Cerebellar nuclear complex (tissue), 1 donor: ENCODE measurements at places on chromosomes 3 and 15.

DNA sequence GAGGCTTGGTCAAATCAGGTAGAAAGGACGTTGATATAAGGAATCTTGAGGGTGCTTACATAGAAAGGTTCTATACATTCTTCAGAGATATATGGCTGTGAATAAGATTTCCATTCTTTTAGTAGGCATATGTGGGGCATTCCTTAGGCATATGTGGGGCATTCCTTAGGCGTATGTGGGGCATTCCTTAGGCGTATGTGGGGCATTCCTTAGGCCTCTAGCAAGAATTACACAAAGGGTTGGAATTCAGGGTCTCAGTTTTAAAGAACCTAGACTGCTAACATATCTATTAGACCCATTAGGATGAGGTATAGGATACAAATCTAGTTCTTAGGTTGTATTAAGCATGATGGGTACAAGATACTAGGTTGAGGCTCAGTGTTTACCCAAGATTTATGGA is 607.8 kb downstream of the SI start:
- no peak for DNase-seq

- no peak for DNase-seq
Observed at GRCh38 chr3:3516996-3517395, 282.2 kb upstream of the LRRN1 start.

DNA sequence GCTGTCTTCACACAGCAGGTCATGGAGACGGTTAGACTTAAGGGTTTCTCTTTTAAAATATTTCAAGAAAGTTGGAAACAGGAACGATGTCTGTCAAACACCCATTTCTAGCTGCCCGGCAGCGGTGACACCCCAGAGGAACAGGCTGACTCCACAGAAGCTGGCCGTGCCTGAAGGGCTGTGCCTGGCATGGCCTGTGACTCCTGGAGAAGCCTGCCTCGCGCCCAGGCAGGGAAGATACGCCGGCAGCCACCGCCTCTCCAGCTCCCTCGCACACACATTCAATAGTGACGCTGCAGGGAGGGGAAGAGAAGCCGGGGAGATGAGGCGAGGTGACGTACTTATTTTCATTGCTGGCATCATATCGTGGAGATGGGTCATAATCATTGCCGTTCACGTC is 59.9 kb downstream of the PCSK6 start:
- no peak for DNase-seq

DNA sequence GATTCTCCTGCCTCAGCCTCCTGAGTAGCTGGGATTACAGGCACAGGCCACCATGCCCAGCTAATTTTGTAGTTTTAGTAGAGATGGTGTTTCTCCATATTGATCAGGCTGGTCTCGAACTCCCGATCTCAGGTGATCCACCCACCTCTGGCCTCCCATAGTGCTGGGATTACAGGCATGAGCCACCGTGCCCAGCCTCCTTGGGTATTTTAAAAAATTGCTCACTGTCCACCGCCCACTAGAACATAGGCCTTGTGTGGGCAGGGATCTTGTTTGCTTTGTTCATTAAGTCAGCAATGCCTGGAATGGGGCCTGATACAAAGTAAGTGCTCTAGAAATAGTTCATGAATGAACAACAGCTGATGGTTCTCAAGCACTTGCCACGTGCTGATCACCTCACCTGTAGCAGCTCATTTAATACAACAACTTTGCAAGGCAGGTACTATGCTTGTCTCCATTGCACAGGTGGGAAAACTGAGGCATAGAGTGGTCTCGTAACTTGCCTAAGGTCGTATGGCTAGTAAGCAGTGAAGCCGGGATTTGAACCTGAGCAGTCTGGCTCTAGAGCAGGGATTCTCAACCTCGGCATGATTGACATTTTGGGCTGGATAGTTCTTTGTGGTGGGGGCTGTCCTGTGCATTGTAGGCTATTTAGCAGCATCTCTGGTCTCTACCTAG is 12.7 kb upstream of the CTSH start:
- no peak for DNase-seq

- no peak for DNase-seq
Observed at GRCh38 chr3:120274739-120275167, 10.3 kb downstream of the GPR156 start.

DNA sequence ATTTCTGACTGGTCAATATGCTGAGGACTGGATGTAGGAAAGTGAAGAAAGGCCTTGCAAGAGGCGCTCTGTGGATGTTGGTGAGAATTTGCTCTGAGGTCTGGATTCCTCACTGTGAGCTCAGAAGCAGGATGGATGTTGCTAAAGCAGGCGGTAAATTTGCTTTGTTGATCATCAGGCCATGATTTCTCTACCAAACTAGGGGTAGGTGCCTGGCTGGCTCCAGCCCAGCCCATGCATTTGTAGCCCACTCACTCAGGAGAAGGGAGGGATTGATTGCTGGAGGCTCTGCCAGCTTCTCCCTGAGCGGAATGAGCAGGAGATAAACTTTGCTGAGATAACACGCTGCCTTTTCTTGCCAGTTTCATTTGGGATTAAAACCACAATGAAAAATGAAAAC is 44.3 kb upstream of the NTRK3 start:
- no peak for DNase-seq

DNA sequence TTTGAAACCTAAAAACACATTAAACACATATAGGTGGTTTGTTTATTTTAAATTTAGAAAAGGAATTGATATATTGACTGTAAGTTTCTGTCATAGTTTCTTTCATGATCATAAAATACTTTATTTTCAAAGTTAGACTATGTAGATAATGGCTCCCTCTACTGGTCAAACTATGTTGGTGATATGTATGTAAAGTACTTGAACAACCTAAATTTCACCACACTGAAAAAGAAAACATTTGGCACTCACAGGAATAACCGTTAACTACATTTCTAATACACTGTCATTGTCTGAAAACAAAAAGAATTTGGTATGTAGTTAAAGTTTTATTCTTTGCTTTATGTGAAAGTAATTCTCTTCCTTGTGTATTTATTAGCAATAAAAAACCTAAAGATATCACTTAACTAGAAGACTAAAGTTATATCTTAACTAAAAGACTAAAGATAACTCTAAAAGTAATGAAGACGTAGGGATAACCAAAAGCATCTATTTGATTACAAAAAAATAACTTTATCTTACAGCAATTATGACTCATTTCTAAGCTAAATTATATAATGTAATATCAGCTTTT is 427.5 kb downstream of the VGLL3 start:
- DNase-seq: no peak

DNA sequence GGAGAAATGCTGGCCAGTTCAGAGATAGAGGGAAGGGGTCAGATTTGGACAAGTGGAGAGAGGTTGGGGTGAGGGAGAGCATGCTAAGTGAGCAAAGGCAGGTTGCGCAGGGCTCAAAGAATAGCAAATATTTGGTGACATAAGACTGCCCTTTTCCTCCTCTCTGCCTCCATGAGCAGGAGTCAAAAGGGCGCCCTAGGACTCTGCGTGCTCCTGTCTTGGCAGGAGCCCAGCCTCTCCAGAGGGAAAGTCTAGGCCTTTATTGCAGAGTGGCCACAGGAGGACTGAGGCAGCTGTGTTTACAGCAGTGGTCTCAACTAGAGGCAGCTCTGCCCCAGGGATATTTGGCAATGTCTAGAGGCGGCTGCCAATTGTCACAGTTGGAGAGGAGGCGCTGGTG is 165.6 kb downstream of the FAM43A start:
- no peak for DNase-seq

- DNase-seq: no peak
Observed at GRCh38 chr3:50445919-50446318, 57.5 kb downstream of the CACNA2D2 start.

GRCh38 chr3:52532517-52532837 is 1.2 kb downstream of the NT5DC2 start:
- no peak for DNase-seq

DNA sequence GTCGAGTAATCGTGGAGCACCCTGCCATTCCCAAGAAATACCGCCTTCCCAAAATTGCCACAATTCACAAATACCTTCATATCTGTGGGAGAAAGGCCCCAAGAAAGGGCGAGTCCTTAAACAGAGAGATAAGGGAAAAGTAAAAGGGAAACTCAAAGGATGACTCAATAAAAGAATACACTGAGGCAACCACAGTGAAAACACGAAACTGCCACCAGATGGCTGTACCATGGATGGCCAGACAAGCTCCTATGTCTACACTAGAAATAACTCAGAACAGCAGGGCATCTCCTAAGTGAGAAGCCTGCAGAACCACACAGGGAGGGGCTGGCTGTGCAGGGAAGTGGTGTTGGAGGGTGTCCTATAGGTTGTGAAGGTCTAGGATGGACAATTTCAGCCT is 25.0 kb downstream of the SRGAP3 start:
- no peak for DNase-seq

GRCh38 chr3:127226946-127227842 is 34.3 kb downstream of the PRR23E start:
- DNase-seq: no peak

DNA sequence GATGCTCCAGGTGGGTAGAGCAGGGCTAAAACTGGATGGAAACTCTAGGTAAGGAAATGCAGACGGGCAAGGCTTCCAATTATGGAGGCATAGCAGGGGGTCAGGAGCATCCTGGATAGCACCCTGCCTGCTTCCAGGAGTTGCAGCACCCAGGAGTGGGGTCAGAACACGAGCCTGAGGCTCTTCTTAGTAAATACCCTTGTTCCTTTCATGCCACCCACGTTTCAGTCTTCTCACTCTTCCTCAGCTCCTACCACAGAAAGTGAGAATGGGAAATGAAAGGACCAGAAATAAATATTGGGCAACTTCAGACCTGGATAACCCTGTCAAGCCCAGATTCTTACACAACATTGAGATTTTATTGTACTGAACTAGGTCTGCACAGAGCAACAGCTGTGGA is 16.4 kb downstream of the CCR1 start:
- DNase-seq: no peak

DNA sequence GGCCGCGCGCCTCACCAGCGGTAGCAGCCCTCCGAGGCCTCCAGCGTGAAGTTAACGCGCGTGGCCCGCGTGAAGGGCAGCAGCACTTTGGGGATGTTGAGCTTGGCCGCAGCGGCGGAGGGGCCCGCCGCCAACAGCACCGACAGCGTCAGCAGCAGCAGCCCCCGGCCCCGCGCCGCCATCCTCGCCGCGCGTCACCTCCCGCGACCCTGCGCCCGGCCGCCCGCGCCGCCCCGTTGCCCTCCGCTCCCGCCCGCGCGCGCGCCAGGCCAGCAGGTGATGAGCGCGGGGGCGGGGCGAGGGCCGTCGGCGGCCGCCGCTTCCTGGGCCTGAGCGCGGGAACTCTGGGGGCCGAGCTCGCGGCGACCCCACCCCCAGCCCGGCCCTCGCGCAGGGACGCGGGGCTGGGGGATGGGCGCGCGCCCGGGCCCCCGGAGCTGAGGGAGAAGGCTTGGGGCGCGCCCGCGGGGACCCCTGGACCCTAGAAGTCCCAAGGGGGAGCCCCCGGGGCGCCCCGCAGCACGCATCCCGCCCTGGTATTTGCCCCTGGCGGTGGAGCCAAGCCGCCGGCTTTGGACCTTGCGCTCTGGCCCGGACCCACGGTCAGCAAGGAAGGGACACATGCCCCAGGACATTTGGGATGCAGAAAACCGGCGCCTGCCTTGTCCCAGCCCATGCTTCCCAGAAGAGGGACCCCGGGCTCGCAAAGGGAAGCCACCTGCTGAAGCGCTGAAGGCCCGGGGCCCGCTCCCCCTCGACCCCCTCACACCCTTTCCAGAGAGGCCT is at the start of gene NUP210:
NUP210 (minus strand) TSS at position 278 of the 786 bp plus-strand sequence; CDS start at position 182, 96 bp downstream.
- no peak for DNase-seq

- no peak for DNase-seq
Observed at GRCh38 chr3:36282766-36283165, 97.5 kb upstream of the STAC start.

DNA sequence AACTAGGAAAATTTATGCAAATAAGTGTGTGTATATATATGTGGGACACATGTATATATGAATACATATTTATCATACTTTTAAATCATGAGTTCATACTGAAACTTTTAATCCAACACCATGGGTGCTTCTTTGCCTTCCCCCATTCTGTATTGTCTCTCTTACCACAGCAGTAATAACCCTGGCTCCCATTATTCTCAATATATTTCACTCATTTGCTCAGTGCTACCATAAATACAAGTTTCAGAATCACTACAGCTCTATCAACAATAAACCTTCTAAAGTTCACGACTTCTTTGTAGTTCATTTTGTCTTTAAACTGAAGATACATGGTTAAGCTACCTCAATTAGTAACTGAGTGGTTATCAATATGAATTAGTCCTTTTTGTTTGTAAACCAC is 82.2 kb downstream of the PCCB start:
- DNase-seq: no peak

GRCh38 chr3:172315401-172316091 is 132.7 kb downstream of the GHSR start:
- DNase-seq: no peak

DNA sequence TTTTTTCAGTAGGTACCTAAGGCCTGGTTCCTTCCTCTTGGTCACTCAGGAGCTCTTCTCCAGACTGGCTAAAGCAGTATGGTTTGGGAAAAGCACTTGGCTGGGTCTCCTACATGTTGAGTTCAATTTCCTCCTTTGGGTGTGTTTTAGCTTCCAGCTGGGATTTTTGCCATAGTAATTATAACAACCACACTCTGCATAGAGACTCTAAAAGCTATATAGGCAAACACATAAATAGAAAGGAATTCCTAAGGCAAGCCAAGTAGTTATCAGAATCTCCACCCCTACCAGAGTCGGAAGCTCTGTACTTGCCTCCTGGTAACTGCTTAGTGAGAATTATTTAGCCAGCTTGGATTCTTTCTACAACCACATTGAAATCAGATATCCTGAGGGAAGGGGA is 48.6 kb downstream of the FOXL2 start:
- no peak for DNase-seq

GRCh38 chr3:14434126-14434497 is 31.7 kb downstream of the SLC6A6 start:
- no peak for DNase-seq

DNA sequence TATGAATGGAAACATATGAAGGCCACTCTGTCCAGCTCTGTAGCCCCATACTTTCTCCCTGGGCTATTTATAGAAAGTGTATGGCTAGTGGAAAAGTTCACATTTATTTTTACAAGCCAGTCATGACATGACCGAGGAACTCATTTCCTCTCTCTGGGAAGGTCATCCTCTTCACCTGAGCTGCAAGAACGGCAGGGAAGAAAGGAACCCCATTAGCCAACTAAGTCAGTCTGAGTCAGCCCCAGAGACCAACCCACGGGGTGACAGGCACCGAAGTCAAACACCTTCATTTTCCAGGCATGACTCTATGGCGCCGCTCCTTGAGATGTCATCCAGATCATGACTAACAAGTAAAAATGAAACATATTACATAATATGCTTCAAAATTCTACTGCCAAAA is 4.8 kb downstream of the PAQR9 start:
- no peak for DNase-seq

- DNase-seq: no peak
Observed at GRCh38 chr15:39597751-39598185, 16.9 kb downstream of the THBS1 start.

GRCh38 chr15:99925661-99926461 is 192.6 kb upstream of the LYSMD4 start:
- peak; percentile 29 for DNase-seq
